ENCODE measurements at places on chromosomes 5 and 9. TPM values are rescaled to one million over a fixed set of nuclear protein-coding genes. Genes with fewer than 3 reads are reported as not detected.

DNA sequence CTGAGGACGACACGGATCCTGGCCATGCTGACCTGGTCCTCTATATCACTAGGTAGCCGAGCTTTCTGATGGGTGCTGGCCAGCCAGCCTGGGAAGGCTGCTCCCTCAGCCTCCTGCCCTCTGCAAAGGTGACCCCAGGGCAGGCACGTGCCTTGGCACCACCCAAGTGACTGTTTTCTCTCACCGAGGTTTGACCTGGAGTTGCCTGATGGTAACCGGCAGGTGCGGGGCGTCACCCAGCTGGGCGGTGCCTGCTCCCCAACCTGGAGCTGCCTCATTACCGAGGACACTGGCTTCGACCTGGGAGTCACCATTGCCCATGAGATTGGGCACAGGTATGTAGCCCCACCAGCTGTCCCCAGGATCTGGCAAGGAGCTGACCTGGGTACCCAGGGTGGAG lies 3.8 kb downstream of the ADAMTS13 start:
- DNase-seq = no peak
- H3K4me3 ChIP-seq = no peak overlapping the region
- no peak overlapping the region for H3K27ac ChIP-seq
- H3K4me1 ChIP-seq = peaks cover 10% of the 10 kb centered on the region

DNA sequence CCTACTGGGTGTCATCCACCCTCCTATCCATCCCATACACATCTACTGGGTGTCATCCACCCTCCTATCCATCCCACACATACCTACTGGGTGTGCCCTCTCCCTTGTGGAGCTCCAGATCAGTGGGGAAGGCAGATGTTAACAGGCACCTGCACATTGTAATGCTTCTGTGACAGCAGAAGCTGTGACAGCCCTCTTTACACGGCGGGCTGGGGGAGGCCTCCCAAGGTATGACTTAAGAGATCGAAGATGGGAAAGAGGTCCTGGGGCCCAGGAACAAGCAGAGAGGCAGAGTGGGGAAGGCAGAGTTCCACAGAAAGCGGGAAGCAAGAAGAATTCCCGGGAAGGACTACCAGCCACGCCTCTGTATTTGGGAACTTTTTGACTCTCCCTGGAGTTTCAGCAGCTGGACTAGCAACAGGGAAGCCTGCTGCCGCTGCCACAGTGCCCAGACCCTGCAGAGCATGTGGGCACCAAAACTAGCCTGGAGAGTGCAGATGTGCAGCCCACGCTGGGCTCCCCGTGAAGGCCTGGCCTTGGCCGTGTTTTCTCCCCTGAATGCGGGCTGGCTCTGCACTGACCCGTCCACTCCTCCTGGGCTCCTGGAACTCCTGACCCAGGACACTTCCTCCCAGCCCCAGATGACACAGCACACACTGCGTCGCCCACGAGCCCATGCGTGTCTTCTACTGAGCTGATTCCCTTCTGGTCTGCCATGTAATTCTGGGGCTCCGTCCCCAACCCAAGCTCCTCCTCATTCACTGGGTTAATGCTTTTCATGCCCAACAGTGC lies 9.3 kb downstream of the TOR1A start:
- H3K27me3 ChIP-seq = no peaks in the 10 kb centered on the region
- no peak for DNase-seq
- H3K36me3 ChIP-seq = peaks cover 5% of the 10 kb centered on the region
- no peak overlapping the region for H3K27ac ChIP-seq

DNA sequence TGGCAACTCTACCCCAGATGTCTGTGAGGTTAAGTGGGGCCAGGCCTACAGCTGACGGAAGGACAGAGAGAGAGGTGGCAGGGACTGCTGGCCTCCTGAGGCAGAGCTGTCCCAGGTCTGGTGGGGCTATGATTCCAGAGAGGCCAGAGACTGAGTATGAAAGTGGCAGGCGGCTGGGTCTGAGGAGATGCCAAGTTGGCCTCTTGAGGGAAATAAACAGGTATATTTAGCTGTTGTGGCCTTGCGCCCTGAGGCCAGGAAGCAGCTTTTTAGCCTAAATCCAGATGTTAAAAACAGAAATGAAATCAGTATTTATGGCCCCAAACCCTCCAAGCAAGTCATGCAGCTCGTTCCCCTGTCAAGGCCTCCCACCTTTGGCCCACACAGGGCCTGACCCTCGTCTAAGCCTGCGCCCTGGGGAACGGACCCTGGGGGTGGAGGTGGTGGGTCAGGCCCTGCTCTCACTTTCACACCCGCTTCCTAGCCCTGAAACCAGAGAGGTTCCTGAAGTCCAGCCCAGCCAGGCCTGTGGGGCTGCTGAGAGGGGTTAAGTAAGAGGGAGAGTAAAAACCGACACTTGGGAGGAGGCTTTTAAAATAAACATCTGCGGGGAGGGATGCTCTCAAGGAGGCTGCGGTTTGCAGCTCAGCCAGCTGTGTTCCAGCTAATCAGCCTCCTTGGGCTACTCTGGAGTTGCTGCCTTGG lies 18.7 kb downstream of the PCDHGC5 start:
- H3K27ac ChIP-seq = no peak overlapping the region
- no peaks in the 10 kb centered on the region for H3K36me3 ChIP-seq
- H3K27me3 ChIP-seq = peaks cover 13% of the 10 kb centered on the region

GRCh38 chr9:32716955-32717543 lies 66.3 kb upstream of the TMEM215 start:
- no peak for DNase-seq
- no peak overlapping the region for H3K27ac ChIP-seq
- no peaks in the 10 kb centered on the region for H3K36me3 ChIP-seq
- no peak overlapping the region for H3K4me3 ChIP-seq

- H3K36me3 ChIP-seq = no peaks in the 10 kb centered on the region
- peak overlapping the region; percentile 50 for H3K4me3 ChIP-seq
- peak overlapping the region; percentile 87 for H3K27ac ChIP-seq
- DNase-seq = no peak
- H3K27me3 ChIP-seq = no peaks in the 10 kb centered on the region
Measured at GRCh38 chr9:109115931-109116526, 3.7 kb downstream of the TMEM245 start.

DNA sequence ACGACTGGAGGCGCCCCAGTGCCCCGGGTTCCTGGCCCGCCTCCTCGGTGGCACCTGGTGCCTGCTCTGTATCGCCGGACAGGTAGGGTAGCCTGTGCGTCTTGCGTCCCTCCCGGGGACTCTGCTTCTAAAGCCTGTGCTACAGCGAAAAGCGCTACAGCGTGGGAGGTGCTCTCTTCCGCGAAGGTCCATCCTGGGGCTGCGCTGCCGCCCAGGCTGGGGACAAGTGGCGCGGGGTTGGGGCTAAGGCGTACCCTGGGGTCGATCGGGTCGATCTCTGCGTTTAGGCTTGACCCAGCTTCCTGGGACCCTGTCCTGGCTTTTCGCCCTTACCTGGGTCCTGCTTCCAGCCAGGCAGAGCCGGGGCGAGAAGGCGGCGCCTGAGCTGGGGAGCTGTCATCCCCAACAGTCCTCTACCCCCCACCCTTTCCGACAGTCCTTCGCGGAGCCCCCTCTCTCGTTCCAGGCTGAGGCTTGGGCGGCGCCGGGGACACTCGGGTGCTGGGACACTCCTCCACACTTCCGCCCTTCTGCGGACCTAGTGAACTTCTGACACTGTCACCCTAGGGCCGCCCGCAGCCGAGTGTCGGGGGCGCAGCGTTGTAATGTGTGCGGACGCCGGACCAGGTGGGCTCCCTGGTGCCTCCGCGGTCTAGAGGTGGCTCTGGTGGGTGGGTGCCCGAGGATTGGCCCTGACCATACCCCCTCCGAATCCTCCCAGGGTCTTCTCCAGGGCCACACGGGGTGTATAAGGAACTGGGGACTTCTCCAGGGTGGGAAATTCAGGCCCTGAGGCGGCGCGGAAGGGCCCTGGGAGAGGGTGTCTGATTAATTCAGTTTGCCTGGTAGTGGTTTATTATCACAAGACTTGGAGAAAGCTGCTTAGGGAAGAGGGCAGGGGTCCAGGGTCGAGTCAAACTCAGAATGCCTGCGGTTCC lies 328.2 kb downstream of the SH3GL2 start:
- no peaks in the 10 kb centered on the region for H3K4me1 ChIP-seq
- no peak overlapping the region for H3K4me3 ChIP-seq
- no peaks in the 10 kb centered on the region for H3K36me3 ChIP-seq

SAXO1 gene
- total RNA-seq = not detected

GRCh38 chr9:33524306-33524947 lies 376 bp downstream of the ANKRD18B start:
- peak overlapping the region; percentile 82 for H3K4me3 ChIP-seq
- H3K4me1 ChIP-seq = peaks cover 6% of the 10 kb centered on the region
- no peak overlapping the region for H3K27ac ChIP-seq
- H3K36me3 ChIP-seq = no peaks in the 10 kb centered on the region

SLC45A2 gene
- not detected for total RNA-seq

GTF2H2C gene
- 26.6 TPM for total RNA-seq

FAXDC2 gene
- 36.8 TPM for total RNA-seq

FRMD3 gene
- total RNA-seq = 1.4 TPM

ITGA2 gene
- 0.62 TPM for total RNA-seq

BBLN gene
- 87.9 TPM for total RNA-seq

DNA sequence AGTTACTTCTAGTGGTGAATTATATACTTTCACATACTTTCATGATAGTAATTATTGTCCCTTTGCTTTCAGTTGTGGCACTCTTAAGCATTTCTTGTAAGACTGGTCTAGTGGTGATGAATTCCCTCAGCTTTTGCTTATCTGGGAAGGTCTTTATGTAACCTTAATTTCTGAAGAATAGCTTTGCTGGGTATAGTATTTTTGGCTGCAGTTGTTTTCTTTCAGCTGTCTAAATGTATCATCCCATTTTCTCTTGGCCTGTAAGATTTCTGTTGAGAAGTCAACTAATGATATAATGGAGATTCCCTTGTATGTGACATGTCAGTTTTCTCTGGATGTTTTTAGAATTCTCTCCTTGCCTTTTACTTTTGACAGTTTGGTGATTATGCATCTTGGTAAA lies 41.0 kb downstream of the TMEM38B start:
- H3K27ac ChIP-seq = no peak overlapping the region
- no peak overlapping the region for H3K4me3 ChIP-seq
- H3K27me3 ChIP-seq = no peaks in the 10 kb centered on the region
- peaks cover 13% of the 10 kb centered on the region for H3K36me3 ChIP-seq
- H3K4me1 ChIP-seq = no peaks in the 10 kb centered on the region

GRCh38 chr5:59816654-59817300 lies 76.7 kb downstream of the PDE4D start:
- no peak for DNase-seq
- no peaks in the 10 kb centered on the region for H3K36me3 ChIP-seq
- peaks cover 57% of the 10 kb centered on the region for H3K27me3 ChIP-seq
- no peak overlapping the region for H3K27ac ChIP-seq
- H3K4me3 ChIP-seq = no peak overlapping the region
- H3K4me1 ChIP-seq = peaks cover 3% of the 10 kb centered on the region

DNA sequence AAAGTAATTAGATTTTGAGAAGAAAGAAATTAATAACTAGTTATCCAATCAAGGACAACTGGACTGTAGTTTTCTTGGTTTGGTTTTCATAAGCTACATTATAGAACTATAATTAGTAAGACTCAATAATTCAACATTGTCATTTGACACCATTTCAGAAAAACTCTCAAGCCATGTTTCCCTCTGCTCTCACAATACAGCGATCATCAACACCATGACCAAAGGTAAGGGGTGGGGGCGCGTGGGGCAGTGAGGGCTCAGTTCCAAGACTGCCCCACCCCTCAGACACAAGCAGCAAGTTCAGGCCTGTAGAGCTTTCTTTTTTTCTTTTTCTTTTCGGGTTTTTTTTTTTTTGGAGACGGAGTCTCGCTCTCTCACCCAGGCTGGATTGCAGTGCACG lies 6.4 kb downstream of the CMBL start:
- no peak overlapping the region for H3K27ac ChIP-seq
- no peak for DNase-seq
- H3K36me3 ChIP-seq = peaks cover 3% of the 10 kb centered on the region
- peaks cover 3% of the 10 kb centered on the region for H3K4me1 ChIP-seq

GRCh38 chr9:72951520-72952380 lies 1.1 kb downstream of the ALDH1A1 start:
- H3K4me1 ChIP-seq = peaks cover 13% of the 10 kb centered on the region
- H3K4me3 ChIP-seq = no peak overlapping the region
- no peak overlapping the region for H3K27ac ChIP-seq

- no peak for DNase-seq
- H3K4me3 ChIP-seq = no peak overlapping the region
- H3K36me3 ChIP-seq = no peaks in the 10 kb centered on the region
- H3K27me3 ChIP-seq = no peaks in the 10 kb centered on the region
- H3K4me1 ChIP-seq = no peaks in the 10 kb centered on the region
- no peak overlapping the region for H3K27ac ChIP-seq
Measured at GRCh38 chr9:73565833-73566465, 414.3 kb downstream of the ANXA1 start.

- H3K4me1 ChIP-seq = peaks cover 2% of the 10 kb centered on the region
- no peak overlapping the region for H3K27ac ChIP-seq
Measured at GRCh38 chr5:90767710-90768109, 209.1 kb downstream of the ADGRV1 start.

GRCh38 chr9:136335296-136336155 lies 8.2 kb downstream of the GPSM1 start:
- no peak overlapping the region for H3K4me3 ChIP-seq
- no peaks in the 10 kb centered on the region for H3K36me3 ChIP-seq

- no peaks in the 10 kb centered on the region for H3K4me1 ChIP-seq
- no peak for DNase-seq
- H3K27ac ChIP-seq = no peak overlapping the region
- H3K27me3 ChIP-seq = no peaks in the 10 kb centered on the region
Measured at GRCh38 chr5:25858019-25858418, 1180.4 kb downstream of the CDH9 start.

DNA sequence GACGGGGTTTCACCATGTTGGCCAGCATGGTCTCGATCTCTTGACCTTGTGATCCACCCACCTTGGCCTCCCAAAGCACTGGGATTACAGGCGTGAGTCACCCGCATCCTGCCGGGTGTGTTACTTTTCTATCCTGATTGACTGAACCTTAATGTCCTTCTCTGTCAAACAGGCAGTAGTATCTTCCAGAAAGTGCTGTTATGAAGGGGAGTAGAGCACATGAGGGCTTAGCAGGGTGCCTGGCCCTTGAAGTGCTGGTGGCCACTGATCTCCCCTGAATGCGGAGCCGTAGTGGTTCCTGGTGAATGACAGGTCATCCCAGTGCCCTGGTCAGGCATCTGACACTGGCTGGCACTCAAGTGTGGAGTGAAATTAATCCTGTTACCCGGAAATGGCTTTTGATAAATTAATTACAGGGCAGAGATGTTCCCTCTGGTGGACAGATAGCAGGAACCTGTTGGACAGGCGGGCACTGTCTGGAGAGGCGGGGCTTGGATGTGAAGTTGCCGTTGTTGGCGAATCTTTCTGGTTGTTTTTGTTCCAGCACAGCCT lies 28.4 kb downstream of the PRRC2B start:
- H3K36me3 ChIP-seq = peaks cover 3% of the 10 kb centered on the region
- H3K4me3 ChIP-seq = peak overlapping the region; percentile 33
- H3K27me3 ChIP-seq = no peaks in the 10 kb centered on the region
- no peak for DNase-seq
- peak overlapping the region; percentile 41 for H3K27ac ChIP-seq
- H3K4me1 ChIP-seq = peaks cover 63% of the 10 kb centered on the region

FAM169A gene
- total RNA-seq = 9.2 TPM

DNA sequence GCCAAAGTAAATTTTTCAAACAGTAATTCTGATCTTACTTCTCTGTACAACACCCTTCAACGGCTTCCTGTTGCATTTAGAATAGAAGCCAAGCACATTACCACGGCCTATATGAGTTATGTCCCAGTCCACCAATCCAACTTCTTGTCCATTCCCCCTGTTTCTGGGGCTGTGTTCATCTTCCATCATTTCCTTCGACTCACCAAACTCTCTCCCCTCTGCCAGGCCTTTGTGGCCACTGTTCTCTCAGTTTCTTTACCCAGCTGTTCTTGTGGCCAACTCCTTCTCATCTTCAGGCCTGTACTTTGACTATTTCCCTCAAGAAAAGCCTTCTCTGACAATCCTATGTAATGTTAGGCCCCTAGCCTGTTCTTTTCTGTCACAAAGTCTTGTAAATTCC lies 259.4 kb upstream of the EFNA5 start:
- no peak overlapping the region for H3K27ac ChIP-seq
- DNase-seq = no peak
- peaks cover 6% of the 10 kb centered on the region for H3K4me1 ChIP-seq
- H3K27me3 ChIP-seq = no peaks in the 10 kb centered on the region
- no peak overlapping the region for H3K4me3 ChIP-seq
